B cell (primary cell): ENCODE measurements at places on chromosomes 2 and 18. TPM values are rescaled to one million over a fixed set of nuclear protein-coding genes. Genes with fewer than 3 reads are reported as not detected.

The MBP gene
- polyA plus RNA-seq, result 28.6 and 30.1 TPM in 2 replicates

The ALPP gene
- 0.25 TPM in 1 of 2 replicates, not detected in the other for polyA plus RNA-seq

The ABCG5 gene
- polyA plus RNA-seq, result not detected in 2 replicates

The CTAGE1 gene
- polyA plus RNA-seq, result not detected in 2 replicates

The GNAL gene
- 0.01 and 0.10 TPM in 2 replicates for polyA plus RNA-seq

The RGPD4 gene
- not detected in 2 replicates for polyA plus RNA-seq

The CNGA3 gene
- polyA plus RNA-seq, result not detected in 2 replicates

The MOGAT1 gene
- polyA plus RNA-seq, result not detected in 2 replicates

The PSD4 gene
- 87.1 and 113 TPM in 2 replicates for polyA plus RNA-seq

The PLCD4 gene
- polyA plus RNA-seq, result 0.14 and 0.25 TPM in 2 replicates

The CRACDL gene
- not detected in 2 replicates for polyA plus RNA-seq
